ENCODE measurements at places on chromosomes 3 and 15.

GRCh38 chr15:43912208-43912607 lies 85.4 kb downstream of the WDR76 start:
- H3K4me1 ChIP-seq = no peaks in the 10 kb centered on the region
- H3K27me3 ChIP-seq = no peaks in the 10 kb centered on the region
- H3K4me3 ChIP-seq = no peak overlapping the region
- H3K27ac ChIP-seq = no peak overlapping the region

- no peaks in the 10 kb centered on the region for H3K36me3 ChIP-seq
- peaks cover 56% of the 10 kb centered on the region for H3K4me1 ChIP-seq
- H3K4me3 ChIP-seq = no peak overlapping the region
These were observed 112.9 kb downstream of the PDZRN3 start for GRCh38 chr3:73511571-73512525.

DNA sequence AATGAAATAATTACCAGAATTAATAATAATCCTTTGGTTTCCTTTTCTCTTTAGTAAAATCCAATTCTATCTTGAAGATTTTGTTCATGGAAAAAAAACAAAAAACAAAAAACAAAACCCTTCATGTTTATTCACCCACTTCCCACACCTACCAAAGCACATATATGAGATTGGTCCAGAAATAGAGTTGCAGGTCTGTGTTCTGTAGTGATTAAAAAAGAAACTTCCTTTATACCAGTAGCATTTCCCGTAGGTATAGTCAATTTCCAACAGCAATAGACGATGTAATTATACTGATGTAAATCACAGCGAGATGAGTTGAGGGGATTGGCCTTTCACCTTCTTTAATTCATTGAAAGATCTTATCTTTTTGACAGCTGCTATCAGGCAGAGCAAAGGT lies 194.6 kb downstream of the SOX2 start:
- H3K4me3 ChIP-seq = no peak overlapping the region
- H3K36me3 ChIP-seq = no peaks in the 10 kb centered on the region
- H3K27me3 ChIP-seq = no peaks in the 10 kb centered on the region
- peak overlapping the region; percentile 22 for H3K27ac ChIP-seq
- peaks cover 11% of the 10 kb centered on the region for H3K4me1 ChIP-seq

DNA sequence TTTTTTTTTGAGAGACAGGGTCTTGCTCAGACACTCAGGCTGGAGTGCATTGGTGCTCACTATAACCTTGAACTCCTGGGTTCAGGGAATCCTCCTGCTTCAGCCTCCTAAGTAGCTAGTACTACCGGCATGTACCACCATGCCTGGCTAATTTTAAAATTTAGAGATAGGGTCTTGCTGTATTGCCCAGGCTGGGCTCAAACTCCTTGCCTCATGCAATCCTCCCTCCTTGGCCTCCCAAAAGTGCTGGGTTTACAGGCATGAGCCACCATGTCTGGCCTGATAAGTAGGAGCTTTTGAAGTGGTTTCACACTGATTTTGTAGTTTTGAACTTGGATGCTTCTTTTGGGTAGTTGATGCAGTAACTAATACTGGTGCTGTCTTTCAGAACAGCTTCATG lies 7.8 kb downstream of the MAP2K1 start:
- H3K4me1 ChIP-seq = no peaks in the 10 kb centered on the region
- no peak for DNase-seq
- H3K36me3 ChIP-seq = peaks cover 3% of the 10 kb centered on the region
- no peaks in the 10 kb centered on the region for H3K27me3 ChIP-seq
- no peak overlapping the region for H3K27ac ChIP-seq
- H3K4me3 ChIP-seq = no peak overlapping the region

DNA sequence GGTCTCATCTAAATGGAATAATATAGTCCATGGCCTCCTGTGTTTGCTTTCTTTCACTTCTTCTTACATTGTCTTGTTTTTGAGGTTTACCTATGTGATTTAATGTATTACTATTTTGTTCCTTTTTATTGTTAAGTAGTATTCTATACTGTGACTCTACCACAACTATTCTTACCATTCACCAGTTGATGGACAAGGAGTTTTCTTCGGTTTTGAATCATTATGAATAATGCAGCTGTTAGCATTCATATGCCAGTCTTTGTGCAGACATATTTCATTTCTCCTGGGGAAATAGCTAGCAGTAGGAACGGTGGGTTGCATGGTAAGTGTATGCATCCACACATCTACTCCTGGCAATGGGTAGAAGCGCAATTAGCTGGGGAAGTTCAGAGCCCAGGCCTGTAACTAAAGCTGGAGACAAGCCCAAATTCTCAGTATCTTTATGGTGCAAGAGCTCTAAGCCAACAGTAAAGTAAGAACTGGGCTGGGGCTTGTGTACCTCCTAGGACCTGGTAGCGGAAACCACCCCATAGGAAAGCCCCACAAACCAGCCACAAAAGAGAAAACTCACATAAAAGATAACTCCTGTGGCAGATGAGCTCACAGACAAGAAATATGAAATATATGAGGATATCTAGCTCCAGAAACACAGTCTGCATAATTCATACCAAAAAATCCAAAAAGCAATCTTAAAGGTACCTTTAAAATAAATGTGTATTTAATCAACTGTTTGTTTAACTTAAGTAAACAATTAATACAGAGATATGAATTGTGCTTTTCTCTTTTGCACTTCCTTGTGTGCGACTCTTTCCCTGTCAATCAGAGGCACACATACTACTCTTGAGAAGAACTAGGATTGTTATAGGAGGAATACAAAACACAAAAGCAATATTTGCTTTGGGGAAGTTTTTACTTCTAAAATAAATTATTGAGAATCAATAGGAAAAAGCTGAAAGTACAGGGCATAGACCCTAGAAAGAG lies 2.7 kb upstream of the CSTA start:
- H3K4me1 ChIP-seq = no peaks in the 10 kb centered on the region
- no peak overlapping the region for H3K4me3 ChIP-seq
- no peaks in the 10 kb centered on the region for H3K27me3 ChIP-seq
- no peak overlapping the region for H3K27ac ChIP-seq

GRCh38 chr3:5051772-5052171 lies 70.3 kb upstream of the ARL8B start:
- H3K27me3 ChIP-seq = peaks cover 46% of the 10 kb centered on the region
- DNase-seq = no peak
- peaks cover 5% of the 10 kb centered on the region for H3K4me1 ChIP-seq
- H3K36me3 ChIP-seq = no peaks in the 10 kb centered on the region
- H3K27ac ChIP-seq = no peak overlapping the region
- no peak overlapping the region for H3K4me3 ChIP-seq

GRCh38 chr3:170621256-170621655 lies 35.4 kb upstream of the SLC7A14 start:
- no peak overlapping the region for H3K27ac ChIP-seq
- peaks cover 2% of the 10 kb centered on the region for H3K4me1 ChIP-seq
- H3K27me3 ChIP-seq = no peaks in the 10 kb centered on the region
- no peak overlapping the region for H3K4me3 ChIP-seq
- no peaks in the 10 kb centered on the region for H3K36me3 ChIP-seq

DNA sequence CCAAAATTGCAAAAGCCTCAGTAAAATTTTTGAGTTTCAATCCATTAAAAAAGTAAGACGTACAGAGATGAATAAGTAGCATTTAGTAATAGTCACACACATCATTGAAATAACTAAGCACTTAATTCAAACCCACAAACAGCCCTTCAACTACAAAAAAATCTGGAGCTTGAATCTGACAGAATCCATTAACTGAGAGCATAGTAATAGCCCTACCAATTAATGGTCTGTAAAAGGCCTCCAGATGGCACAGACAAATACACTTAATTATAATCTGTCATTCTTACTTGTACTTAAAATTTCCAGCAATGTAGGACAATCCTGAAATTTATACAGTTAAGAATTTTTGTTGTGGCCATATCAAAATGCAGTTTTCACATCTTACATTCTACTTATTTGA lies 246.9 kb downstream of the VGLL3 start:
- H3K4me1 ChIP-seq = no peaks in the 10 kb centered on the region
- no peaks in the 10 kb centered on the region for H3K36me3 ChIP-seq

GRCh38 chr3:22263042-22263441 lies 512.0 kb upstream of the ZNF385D start:
- no peak overlapping the region for H3K27ac ChIP-seq
- H3K36me3 ChIP-seq = no peaks in the 10 kb centered on the region
- H3K27me3 ChIP-seq = no peaks in the 10 kb centered on the region
- H3K4me1 ChIP-seq = no peaks in the 10 kb centered on the region

DNA sequence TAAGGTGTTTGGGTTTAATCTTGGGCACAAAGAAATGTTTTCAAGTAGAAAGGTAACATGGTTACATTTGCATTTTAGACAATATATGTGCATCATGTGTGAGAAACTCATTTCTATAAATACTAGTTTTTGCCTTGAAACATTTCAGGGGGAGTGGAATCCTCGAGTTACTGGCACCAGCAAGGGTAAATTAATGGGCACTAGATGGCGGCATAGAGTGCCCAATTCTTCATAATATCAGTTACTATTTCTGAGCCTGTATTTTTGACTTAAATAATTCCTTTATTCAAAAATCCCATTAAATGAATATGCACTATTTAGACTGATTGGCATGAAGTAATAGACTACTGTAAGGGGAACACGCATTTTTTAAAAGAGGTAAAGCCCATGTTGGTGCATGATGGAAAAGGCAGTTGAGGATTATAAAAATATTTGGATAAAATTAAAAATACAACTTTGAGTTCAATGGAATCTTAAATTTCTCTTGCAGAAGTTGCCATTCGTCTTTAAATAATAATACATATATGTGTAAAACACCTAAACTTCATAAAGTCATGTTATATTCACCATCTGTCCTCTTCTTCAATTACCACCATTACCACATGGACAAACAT lies 106.3 kb downstream of the ZBTB20 start:
- H3K27me3 ChIP-seq = no peaks in the 10 kb centered on the region
- no peak for DNase-seq
- no peak overlapping the region for H3K27ac ChIP-seq
- H3K36me3 ChIP-seq = peaks cover 1% of the 10 kb centered on the region

DNA sequence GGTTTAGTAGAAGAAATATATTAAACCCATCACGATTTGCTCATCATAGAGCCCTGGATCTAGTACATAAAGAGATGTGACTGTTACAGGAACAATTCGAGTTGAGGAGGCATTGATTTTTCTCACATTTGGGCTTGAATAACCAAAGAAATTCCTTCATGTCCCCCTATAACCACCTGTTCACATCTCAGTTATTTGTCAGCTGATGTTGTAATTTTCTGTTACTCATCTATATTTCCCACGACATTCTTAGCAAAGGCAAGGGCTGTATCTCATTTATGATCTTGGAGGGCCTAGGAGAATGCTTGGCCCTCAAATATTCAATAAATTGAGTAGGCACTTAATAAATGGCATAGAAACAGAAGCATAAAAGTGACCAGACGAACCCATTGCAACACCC lies 36.4 kb upstream of the GYG1 start:
- H3K27me3 ChIP-seq = no peaks in the 10 kb centered on the region
- H3K4me3 ChIP-seq = no peak overlapping the region
- no peak for DNase-seq
- no peak overlapping the region for H3K27ac ChIP-seq
- H3K36me3 ChIP-seq = no peaks in the 10 kb centered on the region
- peaks cover 12% of the 10 kb centered on the region for H3K4me1 ChIP-seq

GRCh38 chr3:7292362-7292761 lies 431.4 kb downstream of the GRM7 start:
- peaks cover 3% of the 10 kb centered on the region for H3K4me1 ChIP-seq
- H3K4me3 ChIP-seq = no peak overlapping the region

GRCh38 chr3:127114337-127115070 lies 78.4 kb upstream of the PRR23E start:
- H3K27me3 ChIP-seq = peaks cover 12% of the 10 kb centered on the region
- DNase-seq = no peak
- no peak overlapping the region for H3K27ac ChIP-seq

GRCh38 chr3:88149101-88149508 lies 654 bp upstream of the C3orf38 start:
- H3K4me3 ChIP-seq = peak overlapping the region; percentile 97
- no peak for DNase-seq
- peak overlapping the region; percentile 99 for H3K27ac ChIP-seq
- H3K27me3 ChIP-seq = no peaks in the 10 kb centered on the region
- H3K4me1 ChIP-seq = peaks cover 24% of the 10 kb centered on the region
- H3K36me3 ChIP-seq = peaks cover 4% of the 10 kb centered on the region

DNA sequence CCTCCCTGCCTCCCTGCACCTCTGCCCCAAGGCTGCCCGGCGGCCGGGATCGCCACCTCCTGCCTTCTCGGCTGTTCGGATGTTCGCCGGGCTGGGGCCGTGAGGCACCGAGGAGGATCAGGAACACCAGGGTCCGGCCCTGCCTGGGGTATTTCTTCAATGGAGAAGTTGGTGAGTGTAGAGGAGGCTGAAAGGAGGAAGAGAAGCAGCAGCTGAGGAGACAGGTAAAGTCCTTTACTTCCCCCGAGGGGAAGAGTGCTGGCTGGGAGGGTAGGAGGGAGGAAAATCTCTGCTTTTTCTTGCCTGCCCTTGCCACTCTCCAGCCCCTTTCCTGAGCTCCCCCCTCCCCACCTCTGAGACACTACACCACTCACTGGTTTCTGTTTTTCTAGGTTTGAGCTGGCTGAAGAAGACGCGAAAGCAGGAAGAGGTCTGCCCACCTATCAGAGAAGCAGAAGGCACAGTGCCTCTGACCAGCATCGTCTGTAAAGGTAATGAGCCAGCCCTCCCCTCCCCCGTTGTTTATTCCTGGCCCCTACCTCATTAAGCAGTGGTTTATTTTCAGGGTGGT lies 519 bp downstream of the ASB7 start:
- H3K4me1 ChIP-seq = peaks cover 7% of the 10 kb centered on the region
- DNase-seq = no peak
- no peaks in the 10 kb centered on the region for H3K27me3 ChIP-seq
- H3K36me3 ChIP-seq = peaks cover 5% of the 10 kb centered on the region
- H3K27ac ChIP-seq = peak overlapping the region; percentile 89
- no peak overlapping the region for H3K4me3 ChIP-seq

GRCh38 chr3:162719684-162720341 lies 1223.2 kb downstream of the OTOL1 start:
- H3K36me3 ChIP-seq = no peaks in the 10 kb centered on the region
- no peak overlapping the region for H3K4me3 ChIP-seq
- peaks cover 2% of the 10 kb centered on the region for H3K27me3 ChIP-seq
- no peak overlapping the region for H3K27ac ChIP-seq

DNA sequence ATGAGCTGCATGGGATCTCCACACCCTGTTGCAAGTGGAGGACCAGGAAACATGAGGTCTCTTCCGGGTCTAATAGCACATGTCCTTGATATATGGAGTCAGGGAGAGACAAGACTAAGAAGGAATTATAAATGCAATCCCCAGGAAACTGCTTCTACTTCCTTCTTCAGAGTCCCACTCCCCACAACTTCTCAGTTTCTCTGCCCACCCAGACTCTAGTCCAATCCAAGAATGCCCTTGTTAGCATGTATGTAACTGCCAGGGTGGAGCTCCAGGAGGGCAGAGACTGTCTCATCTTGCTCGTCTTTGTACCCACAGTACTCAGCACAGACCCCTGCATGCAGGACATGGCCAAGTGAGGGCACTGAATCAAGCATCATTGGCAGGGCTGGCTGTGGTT lies 8.3 kb downstream of the DAPK2 start:
- H3K4me3 ChIP-seq = no peak overlapping the region
- H3K27ac ChIP-seq = no peak overlapping the region
- H3K27me3 ChIP-seq = peaks cover 10% of the 10 kb centered on the region
- H3K36me3 ChIP-seq = no peaks in the 10 kb centered on the region

DNA sequence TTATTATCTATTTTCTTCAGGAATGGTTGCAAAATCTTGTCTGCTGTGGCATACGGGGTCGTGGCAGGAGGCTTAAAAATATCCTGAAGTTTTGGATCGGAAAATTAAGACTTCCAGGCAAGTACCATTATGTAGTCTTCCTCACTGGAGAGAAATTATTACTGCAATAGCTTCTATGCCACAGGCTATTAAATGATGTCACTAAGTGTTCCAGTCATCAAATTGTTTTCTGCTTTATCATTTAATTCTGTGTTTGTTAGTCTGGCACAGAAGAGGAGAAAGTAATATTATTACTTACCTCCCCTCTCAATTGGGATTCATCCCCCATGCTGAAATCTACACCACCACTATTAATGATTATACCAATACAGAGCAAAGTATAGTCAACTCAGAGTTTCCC lies 378.2 kb upstream of the ALCAM start:
- no peaks in the 10 kb centered on the region for H3K4me1 ChIP-seq
- H3K27me3 ChIP-seq = no peaks in the 10 kb centered on the region
- no peaks in the 10 kb centered on the region for H3K36me3 ChIP-seq
- DNase-seq = no peak

All from progenitor cell of endocrine pancreas (in vitro differentiated cells).